Ascending aorta (tissue), 2 donors: ENCODE measurements at places on chromosomes 11 and 22.

- no peaks in the 10 kb centered on the region for H3K27me3 ChIP-seq
- peaks cover 8% of the 10 kb centered on the region for H3K4me1 ChIP-seq
- H3K4me3 ChIP-seq, result no peak overlapping the region
- H3K27ac ChIP-seq, result no peak overlapping the region
- no peak for DNase-seq
These were observed 5.1 kb downstream of the FLRT1 start for GRCh38 chr11:64040684-64041322.

GRCh38 chr11:11177156-11177808 lies 175.8 kb downstream of the CSNK2A3 start:
- no peak for DNase-seq
- peaks cover 5% of the 10 kb centered on the region for H3K4me1 ChIP-seq
- H3K27ac ChIP-seq, result no peak overlapping the region
- H3K36me3 ChIP-seq, result no peaks in the 10 kb centered on the region

GRCh38 chr11:88405853-88406252 lies 68.3 kb upstream of the CTSC start:
- no peaks in the 10 kb centered on the region for H3K4me1 ChIP-seq
- H3K27me3 ChIP-seq, result no peaks in the 10 kb centered on the region
- no peak overlapping the region for H3K27ac ChIP-seq

GRCh38 chr11:100445231-100445735 lies 241.8 kb upstream of the ARHGAP42 start:
- H3K27ac ChIP-seq, result no peak overlapping the region
- no peaks in the 10 kb centered on the region for H3K27me3 ChIP-seq
- H3K36me3 ChIP-seq, result no peaks in the 10 kb centered on the region
- H3K4me3 ChIP-seq, result no peak overlapping the region
- H3K4me1 ChIP-seq, result no peaks in the 10 kb centered on the region

DNA sequence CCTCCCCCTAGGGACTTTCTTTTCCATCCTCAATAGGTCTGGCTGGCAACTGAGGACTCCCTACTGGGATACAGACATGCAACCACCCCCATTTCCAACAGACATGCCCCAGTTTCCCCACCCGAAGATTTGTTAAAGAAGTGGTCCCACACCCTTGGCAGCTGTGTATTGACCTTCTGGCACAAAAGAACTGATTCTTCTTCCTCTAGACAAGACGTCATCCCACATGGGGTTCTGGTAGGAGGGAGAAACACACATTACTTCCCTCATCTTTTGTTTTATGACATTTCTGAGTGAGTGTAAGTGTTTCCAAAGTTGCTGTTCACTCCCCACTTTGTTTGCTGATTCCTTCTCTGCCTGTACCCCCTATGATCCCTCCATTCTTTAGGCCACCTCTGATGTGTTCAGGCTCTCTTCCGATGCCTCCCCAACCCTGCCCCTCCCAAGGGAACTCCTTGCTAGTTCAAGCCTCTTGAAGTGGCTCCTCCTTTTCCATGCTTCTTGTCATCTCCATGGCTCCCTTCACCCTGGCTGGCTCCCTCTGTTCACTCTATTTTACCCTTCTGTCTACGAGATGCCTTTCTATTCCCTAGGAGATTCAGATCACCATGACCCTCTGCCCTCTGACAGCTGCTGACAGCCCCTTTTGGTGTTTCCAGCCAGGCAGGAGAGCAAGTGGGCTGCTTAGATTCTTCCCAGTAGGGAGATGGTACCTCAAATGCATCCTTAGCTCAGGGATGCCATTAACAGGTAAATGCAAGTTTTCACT lies 4.3 kb downstream of the KIRREL3 start:
- no peak for DNase-seq
- H3K36me3 ChIP-seq, result no peaks in the 10 kb centered on the region

DNA sequence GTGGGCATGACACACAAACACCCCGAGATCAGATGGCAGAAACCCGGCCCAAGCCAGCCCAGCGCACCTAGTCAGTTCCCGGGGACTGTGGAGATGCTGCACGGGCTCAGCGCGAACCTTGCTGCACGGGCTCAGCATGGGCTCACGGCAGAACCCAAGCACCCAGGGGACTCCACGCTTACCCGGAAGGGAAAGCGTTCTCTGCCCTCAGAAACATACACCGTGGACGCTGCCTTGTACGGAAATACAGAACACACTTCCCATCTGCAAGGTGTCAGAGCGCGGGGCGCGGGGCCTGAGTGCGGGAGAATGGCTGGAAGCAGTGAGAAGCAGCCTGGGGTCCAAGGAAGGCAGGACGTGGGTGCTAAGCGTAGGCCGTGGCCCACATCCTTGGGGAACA lies 319.9 kb downstream of the NTM start:
- no peak for DNase-seq
- no peaks in the 10 kb centered on the region for H3K4me1 ChIP-seq
- H3K4me3 ChIP-seq, result no peak overlapping the region
- H3K27me3 ChIP-seq, result no peaks in the 10 kb centered on the region
- H3K36me3 ChIP-seq, result no peaks in the 10 kb centered on the region
- H3K27ac ChIP-seq, result no peak overlapping the region

GRCh38 chr11:130787092-130787616 lies 129.1 kb downstream of the SNX19 start:
- H3K27ac ChIP-seq, result no peak overlapping the region
- H3K4me1 ChIP-seq, result peaks cover 2% of the 10 kb centered on the region
- DNase-seq, result no peak

- no peak for DNase-seq
- no peak overlapping the region for H3K4me3 ChIP-seq
- H3K36me3 ChIP-seq, result no peaks in the 10 kb centered on the region
These were observed 908.6 kb downstream of the NTM start for GRCh38 chr11:132278801-132279574.
